ENCODE measurements at places on chromosomes 7 and 10.

GRCh38 chr7:4768597-4769569 is 6.5 kb upstream of the AP5Z1 start:
- no peak for DNase-seq

DNA sequence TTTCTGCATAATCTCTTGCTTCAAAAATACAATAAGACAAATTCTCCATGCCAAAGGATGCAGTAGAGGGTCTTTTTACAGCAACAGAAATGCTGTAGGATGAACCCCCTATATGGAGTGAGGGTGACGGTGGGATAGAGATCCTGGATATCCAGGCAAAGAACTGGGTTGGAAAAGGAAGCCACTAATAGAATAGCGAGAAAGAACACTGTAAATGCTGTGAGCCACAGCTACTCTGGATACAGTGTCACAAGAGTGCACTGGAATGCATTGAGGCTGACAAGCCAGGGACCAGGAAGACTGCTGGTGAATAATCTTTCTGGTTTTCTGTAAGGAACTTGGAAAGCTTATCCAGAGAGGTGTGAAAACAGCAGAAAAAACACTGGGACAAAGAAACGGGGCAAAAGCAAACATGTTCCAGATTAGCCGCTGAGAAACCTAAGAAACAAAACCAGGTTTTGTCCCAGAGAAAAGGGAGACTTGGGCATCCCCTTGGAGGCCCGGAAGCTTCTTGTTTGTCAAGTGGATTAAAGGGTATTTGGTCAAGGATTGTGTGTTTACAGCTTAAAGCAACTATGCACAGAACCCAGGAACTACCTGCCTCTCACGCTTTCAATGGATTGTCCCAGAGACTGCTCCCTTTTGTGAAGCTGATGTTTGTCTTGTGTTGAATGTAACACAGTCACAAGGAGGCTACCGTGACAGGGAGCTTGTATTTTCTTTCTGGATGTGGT is 6.2 kb upstream of the MSMB start:
- no peak for DNase-seq

GRCh38 chr7:36149694-36150452 is 3.2 kb upstream of the EEPD1 start:
- no peak for DNase-seq

DNA sequence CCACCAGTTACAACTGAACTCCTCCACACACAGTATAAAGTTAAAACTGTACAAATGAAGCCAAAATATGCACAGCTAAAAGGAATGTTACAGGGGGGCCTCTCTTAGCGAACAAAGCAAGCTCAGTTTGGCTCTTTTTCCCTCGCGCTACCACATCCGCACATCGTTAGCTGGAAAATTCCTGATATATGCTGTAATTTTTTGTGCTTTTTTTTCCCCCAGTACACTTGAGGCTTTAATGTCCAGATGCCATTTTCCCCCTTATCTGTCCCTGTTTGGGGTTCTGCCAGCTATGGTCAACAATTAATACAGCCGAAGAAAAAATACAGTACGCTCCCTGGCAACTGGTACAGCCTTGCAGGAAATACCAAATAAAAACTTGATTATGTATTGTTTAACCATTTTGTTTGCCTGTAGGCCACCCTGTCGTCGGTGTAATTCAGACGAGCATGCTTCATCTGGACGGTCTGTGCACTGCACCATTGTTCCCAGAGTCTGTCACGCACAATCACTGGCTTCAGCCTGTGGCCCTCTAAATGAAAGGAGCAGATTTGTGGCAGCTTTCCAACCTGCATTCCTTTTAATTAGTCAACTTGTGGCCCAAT is 108.1 kb upstream of the FAM133B start:
- DNase-seq = no peak

DNA sequence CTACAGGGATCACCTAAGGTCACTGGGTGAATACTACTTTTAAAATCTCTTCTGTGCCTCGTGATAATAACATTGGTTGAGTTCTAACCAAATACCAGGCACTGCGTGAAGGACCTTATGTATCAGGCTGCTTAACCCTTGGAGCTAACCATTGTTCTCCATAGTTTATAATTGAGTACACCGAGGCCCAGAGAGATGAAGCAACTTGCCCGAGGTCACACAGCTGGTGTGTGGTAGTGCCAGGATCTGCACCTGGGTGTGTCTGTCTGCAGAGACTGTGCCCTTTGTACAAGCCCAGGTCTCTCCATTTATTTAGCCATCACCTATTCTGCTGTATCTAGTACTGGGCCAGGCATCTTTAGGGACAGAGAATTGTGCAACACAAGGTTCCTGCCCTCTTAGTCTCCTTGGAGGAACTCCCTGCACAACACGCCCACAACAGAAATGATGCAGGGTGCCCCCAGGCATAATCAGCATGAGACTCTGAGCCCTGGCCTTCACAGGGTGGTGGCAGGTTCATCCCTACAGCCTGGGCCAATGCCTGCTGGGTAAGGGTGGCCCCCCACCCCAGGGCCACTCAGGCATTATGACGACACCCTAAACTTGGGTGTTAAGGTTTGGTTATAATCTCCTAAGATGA is 31.5 kb downstream of the UNC5B start:
- no peak for DNase-seq

DNA sequence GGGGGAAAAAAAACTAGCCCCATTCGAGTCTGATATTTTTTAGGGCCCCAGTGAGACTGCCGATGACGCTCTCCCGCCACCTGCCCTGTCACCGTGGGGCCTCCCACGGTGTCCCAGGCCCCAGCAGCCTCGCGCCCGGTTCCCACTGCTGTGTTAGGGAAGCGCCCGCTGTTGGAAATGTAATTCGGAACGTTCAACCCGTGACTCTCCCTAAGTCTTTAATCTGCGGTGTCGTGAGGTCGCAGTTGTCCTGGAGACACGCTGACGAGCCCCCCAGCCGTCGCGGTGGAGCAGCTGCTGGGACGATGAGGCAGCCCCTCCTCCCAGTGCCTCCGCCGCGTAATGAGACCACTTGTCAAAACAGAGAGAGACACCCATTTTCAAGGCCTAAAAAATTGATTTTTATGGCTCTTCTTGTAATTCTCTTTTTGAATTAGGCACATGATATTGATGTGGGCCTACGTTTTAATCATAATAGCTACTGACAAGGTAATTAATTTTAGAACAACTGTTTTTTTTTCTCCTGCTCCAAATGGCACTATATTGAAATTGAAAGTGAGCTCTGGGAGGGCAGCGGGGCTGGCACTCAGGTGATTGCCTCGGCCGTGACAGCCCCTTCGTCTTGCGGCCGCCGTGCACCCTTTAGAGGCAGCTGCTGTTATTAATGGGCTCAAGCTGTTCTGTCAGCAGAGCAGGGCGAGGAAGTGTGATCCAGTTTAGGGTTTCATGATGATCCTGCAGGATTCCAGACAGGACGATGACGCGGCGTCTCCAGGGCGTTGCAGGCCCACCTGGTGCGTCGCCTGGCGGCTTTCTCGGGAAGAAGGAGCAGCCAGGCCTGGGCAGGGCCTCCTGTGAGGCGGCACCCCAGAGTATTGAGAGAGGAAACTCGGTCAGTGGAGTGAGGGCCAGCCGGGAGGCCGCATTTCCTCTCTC is 63.3 kb downstream of the NKX6-2 start:
- no peak for DNase-seq

GRCh38 chr7:157001920-157002818 is 8.3 kb downstream of the MNX1 start:
- DNase-seq = no peak

- no peak for DNase-seq
Measured at GRCh38 chr10:24153031-24153430, 55.9 kb upstream of the KIAA1217 start.

- no peak for DNase-seq
Measured at GRCh38 chr7:23334482-23335056, 35.4 kb downstream of the MALSU1 start.

DNA sequence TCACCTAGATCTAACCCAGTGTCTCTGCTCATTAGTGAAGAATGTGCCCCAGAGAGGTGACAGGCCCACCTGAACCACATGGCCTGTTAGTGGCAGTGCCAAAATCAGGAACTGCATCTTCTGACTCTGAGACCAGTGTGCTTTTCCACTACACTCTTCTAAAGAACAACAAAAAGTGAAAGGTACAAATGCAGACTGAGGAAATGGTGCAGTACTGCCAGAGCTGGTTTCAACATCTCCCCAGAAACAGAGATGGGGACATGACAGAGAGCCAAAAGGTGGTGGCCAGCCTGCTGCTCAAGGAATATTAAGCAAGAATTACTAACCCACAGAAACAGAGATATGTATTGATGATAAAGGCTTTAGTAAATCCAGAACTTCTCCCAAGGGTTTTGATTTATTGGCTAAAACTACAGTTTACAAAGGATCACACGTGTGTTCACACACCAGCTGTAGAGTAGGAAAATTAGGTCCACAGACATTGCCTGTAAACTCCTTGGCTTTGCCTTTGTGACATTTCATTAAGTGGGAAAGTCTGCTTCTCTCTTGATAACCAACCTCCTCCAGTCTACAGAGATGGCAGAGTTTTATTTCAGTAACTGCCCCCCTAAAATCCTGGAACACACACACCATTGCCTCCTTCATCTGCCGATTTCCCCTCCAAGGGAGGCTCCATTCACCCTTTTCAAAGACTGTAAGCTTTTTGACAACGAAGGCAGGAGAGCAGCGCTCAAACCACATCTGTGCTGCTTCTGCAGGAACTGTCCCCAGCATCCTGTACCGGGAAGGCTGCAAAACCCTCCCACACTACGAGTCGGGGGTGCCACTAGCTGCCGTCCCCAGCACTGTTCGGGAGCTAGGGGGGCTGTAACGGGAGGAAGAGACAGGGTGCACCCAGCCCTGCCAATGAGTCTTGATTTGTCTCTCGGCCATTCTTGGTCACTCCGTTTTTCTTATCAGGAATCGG is 29.8 kb downstream of the GSDME start:
- no peak for DNase-seq

DNA sequence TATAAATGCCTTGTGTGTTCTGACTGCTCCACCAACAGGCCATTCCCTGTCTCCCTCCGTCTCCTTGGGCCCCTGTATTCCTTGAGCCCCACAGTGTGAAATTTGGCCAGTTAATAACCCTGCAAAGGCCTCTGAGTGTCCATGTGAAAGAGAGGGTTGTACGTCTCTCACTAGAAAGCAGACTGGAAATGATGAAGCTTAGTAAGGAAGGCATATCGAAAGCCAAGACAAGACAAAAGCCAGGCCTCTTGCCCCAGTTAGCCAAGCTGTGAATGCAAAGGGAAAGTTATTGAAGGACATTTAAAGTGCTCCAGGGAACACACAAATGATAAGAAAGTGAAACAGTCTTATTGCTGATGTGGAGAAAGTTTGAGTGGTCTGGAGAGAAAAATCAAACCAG is 680.2 kb downstream of the SDK1 start:
- no peak for DNase-seq

GRCh38 chr7:110001254-110001938 is 1089.5 kb upstream of the LRRN3 start:
- no peak for DNase-seq

DNA sequence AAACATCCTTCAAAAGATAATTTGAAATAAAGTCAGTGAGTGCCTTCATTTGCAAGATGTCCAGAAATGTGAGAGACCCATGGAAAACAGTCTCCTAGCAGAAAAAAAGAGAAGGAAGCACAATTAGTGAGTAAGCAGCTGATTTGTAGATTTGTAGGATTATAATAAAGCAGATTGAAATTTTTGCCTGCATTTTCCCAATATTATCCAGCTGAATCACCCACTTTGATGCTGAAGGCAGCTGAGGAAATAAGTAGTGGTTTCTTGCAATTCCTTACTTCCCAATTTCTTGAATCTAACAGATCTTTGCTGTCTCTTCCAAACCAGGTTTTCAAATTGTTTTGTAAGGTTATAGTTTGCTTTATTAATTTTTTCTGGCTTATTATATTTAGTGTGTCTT is 181.4 kb downstream of the GNAT3 start:
- DNase-seq = no peak

GRCh38 chr7:66779669-66780409 is 39.3 kb downstream of the RABGEF1 start:
- no peak for DNase-seq

DNA sequence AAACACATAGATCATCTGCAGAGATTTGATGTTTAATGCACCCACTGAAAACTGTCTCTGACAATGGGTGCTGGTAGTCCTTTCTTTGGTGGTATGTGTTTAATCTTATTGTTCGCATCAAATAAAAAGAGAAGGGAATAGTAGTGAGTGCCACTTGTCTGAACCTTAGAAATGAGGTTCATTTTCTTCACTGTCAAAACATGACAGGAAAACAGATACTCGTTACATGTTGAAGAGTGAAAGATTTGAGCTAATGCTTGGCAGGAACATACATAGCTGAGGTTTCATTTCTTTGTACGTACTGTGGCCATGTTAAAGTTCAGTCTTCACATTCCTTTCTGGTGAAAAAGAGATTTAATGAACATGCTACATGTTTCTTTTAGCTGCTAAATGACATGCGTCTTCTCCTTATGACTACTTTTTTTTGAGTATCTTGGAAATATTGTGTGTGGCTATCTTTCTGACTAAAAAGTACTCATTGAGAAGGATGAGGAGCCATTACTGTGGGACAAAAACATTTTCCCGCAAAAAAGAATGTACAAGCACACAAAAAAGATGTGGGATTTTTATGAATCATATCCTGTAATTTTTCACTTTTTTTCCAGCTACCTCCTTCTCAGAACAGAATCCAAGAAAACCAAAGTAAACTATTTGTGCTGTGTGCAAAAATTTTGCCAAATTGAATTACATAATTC is 108.0 kb downstream of the TWIST1 start:
- no peak for DNase-seq

DNA sequence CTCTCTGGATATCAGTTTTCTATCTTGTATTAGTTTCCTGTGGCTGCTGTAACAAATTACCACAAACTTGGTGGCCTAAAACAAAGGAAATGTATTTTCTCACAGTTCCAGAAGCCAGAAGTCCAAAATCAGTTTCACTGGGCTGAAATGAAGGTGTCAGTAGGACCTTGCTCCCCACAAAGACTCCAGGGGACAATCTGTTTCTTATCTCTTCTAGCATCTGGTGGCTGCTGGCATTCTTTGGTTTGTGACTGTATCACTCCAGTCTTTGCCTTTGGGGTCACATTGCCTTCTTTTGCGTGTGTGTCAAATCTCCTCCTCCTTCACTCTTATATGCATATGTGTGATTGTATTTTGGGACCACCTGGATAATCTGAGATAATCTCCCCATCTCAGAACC is 153.0 kb upstream of the PRPS1L1 start:
- no peak for DNase-seq

DNA sequence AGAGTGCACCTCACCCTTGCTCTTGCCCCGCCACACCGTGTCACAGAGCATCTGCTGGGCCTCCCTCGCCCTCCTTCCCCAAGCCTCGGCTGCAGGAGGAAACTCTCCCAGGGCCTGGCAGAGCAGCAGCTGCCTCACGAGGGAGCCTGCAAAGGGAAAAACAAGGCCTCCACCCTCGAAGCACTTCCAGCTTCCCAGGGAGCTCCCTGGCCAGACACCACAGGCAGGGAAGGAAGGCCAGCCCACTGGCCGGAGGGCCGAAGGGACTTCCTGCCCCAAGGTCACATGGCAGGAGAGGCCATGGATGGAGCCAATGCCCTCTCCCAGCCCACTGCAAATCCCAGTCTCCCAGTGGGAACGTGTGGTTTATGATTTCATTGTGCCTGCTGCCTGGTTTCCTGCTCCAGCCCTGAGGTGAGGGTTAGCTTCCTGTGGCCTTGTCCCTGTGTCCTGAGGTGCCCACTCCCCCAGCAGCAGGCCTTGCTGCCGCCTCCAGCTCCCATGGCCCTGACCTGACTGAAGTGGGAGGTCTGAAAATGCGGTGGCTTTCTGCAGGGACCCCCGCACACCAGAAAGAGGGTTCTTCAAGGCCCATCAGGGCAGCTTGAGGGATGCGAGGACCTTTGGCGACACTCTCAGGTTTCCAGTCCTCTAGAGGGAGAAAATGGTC is 100.5 kb upstream of the PPIF start:
- no peak for DNase-seq
